ENCODE measurements at places on chromosomes 3 and 15. TPM values are rescaled to one million over a fixed set of nuclear protein-coding genes. Genes with fewer than 3 reads are reported as not detected.
A peak's percentile ranks its signal among the peaks of the same experiment; 100 is the strongest.

- DNase-seq: no peak
Measured at GRCh38 chr3:14210843-14211594, 32.4 kb downstream of the LSM3 start.

GRCh38 chr3:123861081-123861836 is 22.9 kb downstream of the MYLK start:
- DNase-seq: no peak

- DNase-seq: no peak
Measured at GRCh38 chr3:137035631-137036030, 77.8 kb downstream of the IL20RB start.

DNA sequence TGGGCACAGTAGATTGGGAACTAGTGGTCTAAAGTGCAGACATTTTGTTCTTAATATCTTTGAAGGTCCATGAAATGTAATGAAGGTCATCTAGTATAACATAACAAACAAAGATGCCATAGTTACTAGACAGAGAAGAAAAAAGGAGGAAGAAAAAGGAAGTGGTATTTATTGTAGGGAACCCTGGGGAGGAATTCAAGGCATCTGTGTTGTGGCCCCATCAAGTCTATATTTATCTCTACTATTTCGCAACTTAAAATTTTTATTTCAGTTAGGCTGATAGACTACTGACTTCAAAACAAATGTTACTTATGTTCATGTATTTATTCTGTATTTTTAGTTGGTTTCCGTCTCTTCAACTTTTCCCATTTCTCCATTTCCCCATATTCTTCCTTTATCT is 48.9 kb upstream of the ZDHHC23 start:
- no peak for DNase-seq

DNA sequence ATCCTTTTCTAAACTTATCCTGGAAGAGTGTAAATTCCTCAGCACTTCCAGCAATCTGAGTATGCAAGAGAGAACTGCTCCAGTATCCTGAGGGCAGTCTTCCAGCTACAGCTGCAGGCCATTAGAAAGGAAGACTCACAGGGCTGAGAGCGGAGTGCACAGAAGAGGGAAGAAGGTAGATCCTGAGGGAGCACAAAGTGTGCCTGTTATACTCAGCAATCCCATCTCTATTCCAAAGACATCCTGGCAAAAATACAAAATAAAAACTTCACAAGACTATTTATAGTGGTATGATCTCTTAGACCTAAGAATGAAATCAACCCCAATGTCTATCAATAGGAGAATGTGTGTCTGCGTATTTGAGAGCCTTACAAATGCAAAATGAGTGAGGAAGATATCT is 292.0 kb downstream of the ZIC1 start:
- no peak for DNase-seq

DNA sequence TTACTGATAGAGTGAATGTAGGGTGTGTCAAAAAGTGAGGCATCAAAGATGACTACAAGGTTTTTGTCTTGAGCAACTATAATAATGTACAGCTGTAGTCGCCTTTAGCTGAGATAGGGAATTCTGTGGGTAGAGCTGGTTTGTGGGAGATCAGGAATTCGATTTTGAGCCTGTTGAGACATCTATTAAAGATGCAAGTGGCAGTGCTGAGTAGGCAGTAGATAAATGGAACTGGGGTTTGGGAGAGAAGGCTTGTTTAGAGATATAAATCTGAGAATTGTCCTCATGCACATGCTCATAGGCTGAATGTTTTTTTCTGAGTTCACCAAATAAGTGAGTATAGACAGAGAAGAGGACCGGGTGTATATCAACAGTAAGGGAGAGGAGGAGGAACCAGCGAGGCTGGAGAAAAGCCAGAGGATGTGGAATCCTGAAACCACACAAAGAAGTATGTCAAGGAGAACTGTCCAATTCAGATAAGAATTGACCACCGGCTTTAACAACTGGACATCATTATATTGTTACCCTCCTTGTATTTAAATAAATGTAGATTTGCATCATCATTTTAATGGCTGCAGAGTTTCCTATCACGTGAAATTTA is 146.0 kb upstream of the TNIK start:
- DNase-seq: no peak

- DNase-seq: no peak
Measured at GRCh38 chr15:55319537-55320237, 665 bp downstream of the PIGB start.

DNA sequence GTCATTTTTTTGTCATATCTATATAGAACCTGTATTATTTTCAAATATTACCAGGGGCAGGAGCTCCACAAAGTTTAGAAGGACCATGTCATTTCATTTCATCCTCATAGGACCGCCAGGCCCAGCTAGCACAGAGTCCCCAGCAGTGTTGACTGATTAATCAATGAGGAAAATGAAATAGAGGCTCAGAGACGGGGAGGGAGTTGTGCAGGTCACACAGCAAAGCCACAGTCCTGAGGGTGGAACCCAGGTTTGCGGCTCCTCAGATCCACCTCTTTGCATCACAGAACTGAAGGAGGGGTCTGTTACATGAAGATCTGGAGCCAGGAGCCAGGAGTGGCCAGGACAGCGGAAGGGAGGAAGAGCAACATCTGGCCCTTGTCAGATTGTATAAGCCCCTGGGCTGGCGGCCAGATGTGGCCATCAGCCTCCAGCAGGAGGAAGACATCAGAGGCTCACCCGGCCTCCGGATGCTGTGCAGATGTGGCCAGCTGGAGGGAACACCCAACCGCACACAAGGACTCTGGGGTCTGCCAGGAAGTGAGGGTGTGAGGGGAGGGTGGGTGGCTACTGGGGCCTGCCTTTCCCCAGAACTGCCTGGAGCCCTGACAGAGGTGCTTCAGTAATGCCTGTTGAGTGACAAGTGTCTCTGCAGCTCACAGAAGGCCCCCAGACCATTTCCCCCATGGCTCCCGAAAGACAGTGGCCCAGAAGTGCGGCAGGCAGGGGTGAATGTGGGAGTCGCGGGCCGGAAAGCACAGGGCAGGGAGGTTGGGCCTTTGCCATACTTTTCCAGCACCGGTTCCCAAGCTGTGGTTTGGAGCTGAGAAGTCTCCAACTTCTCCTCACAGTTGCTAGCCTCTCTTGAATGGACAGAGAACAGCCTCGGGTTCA is 21.3 kb downstream of the EFCC1 start:
- peak; percentile 91 for DNase-seq

GRCh38 chr3:58657571-58658141 is 8.9 kb downstream of the FAM3D start:
- DNase-seq: no peak

DNA sequence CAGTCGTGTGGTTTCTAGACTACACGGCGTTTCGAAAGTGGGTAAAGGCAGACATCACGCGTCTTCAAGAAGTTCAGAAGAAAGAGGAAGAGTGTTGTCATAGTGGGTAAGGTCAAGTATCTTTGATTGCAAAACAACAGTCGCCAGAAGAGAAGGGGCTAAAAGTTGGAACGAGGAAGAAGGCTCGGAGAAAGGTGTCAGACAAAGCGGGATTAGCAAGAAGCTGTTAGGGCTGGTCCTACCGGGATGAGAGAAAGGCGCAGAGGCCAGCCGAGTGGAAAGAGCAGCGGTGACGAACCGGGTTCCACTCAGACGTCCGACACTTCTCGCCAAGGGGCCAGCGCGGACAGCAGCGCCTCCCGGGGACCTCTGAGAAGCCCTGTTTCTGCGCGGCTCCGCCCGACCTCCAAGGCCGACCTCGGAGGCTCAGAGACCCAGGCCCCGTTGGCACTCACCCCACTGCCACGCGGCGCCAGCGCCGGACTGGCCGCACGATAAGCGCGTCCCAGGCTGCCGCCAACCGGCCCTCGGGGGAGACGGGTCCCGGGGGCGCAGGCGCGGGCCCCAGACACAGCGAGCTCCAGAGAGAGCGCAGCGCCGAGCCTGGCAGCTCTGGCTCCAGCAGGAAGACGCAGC is 436 bp downstream of the ADPGK start:
- no peak for DNase-seq

GRCh38 chr3:59731943-59732342 is 682.1 kb upstream of the CFAP20DC start:
- no peak for DNase-seq

DNA sequence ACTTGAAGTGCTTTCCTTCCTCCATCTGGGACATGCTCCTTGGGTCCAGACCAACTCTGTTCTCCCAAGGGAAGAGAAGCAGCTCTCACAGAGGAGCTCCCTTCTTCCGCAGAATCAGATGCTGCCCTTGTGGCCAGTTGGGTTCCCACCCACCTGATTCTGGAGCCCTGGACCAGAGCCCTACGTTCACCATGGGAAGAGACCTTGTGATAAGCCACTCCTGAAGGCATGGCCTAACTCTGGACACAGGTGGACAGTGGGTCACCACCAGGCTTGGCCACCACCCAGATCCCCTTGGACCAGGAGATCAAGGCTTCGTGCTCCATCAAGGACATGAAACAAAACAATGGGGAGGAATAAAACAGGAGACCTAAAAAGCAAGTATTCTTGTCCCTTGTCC is 172.2 kb downstream of the RPLP1 start:
- DNase-seq: no peak

GRCh38 chr3:124207873-124208485 is 216.1 kb upstream of the ROPN1 start:
- no peak for DNase-seq

DNA sequence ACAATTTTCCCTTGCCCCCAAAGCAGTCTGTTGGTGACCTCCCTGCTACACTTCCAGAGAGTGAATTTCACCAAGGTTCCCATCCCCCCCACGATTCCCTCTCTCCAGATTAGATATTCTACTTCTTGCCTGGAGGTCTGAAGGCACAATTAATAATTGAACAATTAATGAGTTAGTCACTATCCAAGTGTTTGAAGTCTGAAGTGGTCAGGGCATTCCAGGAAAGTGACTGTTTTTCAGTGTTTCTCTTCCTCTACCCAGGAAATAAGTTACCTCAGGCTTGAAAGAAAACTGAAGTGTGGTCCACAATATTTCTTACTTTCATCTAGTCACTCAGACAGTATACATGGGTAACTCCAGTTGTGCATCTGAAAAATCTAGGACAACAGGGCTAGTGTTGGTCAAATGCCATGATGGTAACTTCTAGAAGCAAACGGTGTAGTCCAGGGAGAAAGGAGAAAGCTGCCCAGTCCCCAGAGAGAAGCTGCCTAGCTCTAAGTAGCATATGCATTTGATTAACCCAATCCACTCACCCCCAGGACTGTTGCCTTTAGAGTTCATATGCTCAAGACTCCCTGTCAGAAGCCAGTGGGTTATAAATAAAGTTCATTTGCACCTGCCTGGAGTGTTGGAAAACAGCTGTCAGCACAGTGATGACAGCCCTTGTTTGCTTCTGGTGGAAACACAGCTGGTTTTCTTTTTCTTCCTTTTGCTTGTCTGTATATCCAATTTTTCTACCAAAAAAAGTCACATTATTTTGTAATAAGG is 2.3 kb upstream of the TM4SF4 start:
- no peak for DNase-seq

GRCh38 chr3:3737531-3737930 is 61.7 kb upstream of the LRRN1 start:
- no peak for DNase-seq

DNA sequence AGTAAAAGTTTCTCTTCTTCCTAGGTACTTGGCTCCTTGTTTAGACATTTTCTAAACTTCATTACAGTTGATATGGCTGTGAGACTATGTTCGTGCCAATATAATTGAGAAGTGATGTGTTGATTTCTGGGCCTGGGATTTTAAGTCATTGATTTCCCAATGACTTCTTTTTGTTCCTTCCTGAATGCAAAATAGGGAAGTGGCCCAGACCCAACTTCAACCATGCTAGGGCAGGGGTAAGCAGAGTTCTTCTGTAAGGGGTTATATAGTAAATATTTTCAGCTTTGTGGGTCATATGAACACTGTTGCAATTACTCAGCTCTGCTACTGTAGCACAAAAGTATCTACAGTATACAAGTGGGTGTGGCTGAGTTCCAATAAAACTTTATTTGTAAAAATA is 320.1 kb upstream of the WNT5A start:
- DNase-seq: no peak

- no peak for DNase-seq
Measured at GRCh38 chr3:85189731-85190130, 230.9 kb downstream of the CADM2 start.

DNA sequence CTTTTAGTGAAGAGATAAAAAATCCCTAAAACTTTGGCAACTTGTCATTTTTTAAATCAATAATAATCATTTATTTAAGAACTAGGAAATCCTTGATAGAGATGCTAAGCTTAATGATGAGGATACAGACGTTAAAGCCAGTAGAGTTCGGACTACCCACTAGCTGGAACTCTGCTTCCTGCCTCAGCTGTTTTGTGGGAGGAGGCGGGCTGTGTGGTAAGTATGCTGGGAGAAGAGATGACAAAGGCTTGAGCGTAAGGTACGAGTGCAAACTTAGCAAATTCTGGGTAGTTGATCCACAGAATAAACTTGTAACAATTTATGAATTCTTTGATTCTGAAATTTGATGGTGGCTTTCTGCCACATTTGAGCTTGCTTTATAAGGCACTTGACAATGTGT is 111.2 kb upstream of the NANOGP8 start:
- no peak for DNase-seq

- no peak for DNase-seq
Measured at GRCh38 chr15:74523982-74524381, 17.0 kb upstream of the ARID3B start.

- DNase-seq: no peak
Measured at GRCh38 chr3:108100906-108101660, 10.3 kb upstream of the CD47 start.

- no peak for DNase-seq
Measured at GRCh38 chr15:78155355-78155939, 6.3 kb downstream of the IDH3A start.

- no peak for DNase-seq
Measured at GRCh38 chr3:147185781-147186180, 220.6 kb downstream of the ZIC4 start.

- no peak for DNase-seq
Measured at GRCh38 chr3:128410669-128411573, 55.8 kb downstream of the DNAJB8 start.

GRCh38 chr3:32154205-32154579 is 47.8 kb downstream of the GPD1L start:
- no peak for DNase-seq

GRCh38 chr15:67097930-67098740 is 32.7 kb downstream of the SMAD3 start:
- peak; percentile 65 for DNase-seq

GRCh38 chr3:66592927-66593625 is 92.3 kb upstream of the LRIG1 start:
- DNase-seq: no peak

The ZBTB47 gene
- polyA plus RNA-seq: 110 TPM

The C3orf80 gene
- 0.08 TPM for polyA plus RNA-seq

The SKOR1 gene
- 0.26 TPM for polyA plus RNA-seq

The CYP8B1 gene
- polyA plus RNA-seq: not detected

The ARGFX gene
- not detected for polyA plus RNA-seq

The C2CD4A gene
- polyA plus RNA-seq: 0.04 TPM

The WDR5B gene
- 2.0 TPM for polyA plus RNA-seq

The TRAIP gene
- 1.3 TPM for polyA plus RNA-seq

The CIB2 gene
- 5.3 TPM for polyA plus RNA-seq

The IGSF10 gene
- 0.36 TPM for polyA plus RNA-seq

The CSPG4 gene
- polyA plus RNA-seq: 8.5 TPM

The PSTPIP1 gene
- polyA plus RNA-seq: 3.2 TPM

The TPRG1 gene
- 1.1 TPM for polyA plus RNA-seq

The CHRM5 gene
- not detected for polyA plus RNA-seq

The CFAP161 gene
- 0.30 TPM for polyA plus RNA-seq

The CCR1 gene
- 1.6 TPM for polyA plus RNA-seq

The GALNT15 gene
- polyA plus RNA-seq: 5.0 TPM

The NANOGP8 gene
- 0.34 TPM for polyA plus RNA-seq
